Hematopoietic multipotent progenitor cell treated with erythropoietin and hydrocortisone succinate and interleukin-3 and kit ligand, for 8 days (in vitro differentiated cells): ENCODE measurements at places on chromosomes 4 and X.

GRCh38 chr4:13325744-13326143 lies 158.4 kb downstream of the RAB28 start:
- no peak for DNase-seq

GRCh38 chr4:121217351-121217750 lies 53.2 kb upstream of the TNIP3 start:
- DNase-seq: no peak

- no peak for DNase-seq
These were observed 5.6 kb downstream of the RHOH start for GRCh38 chr4:40202474-40202873.

GRCh38 chr4:173526027-173526482 lies 4.0 kb downstream of the HAND2 start:
- no peak for DNase-seq

DNA sequence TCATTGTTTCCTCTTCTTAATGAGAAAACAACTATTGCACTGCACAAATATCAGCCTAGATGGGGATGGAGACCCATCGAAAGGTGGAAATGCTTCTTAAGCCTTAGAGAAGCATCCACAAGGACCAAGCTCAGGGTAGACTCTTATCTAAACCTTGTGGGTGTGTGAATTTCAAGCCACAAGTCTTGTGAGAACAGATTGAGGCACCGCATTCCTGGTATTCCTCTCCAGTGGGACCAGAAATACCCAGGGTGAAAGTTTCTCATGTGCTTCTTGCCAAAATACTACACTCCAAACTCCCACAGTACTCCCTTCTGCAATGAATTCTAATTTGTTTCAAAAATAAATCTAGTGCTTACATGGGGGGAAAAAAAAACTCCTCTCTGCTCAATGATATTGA lies 375.6 kb downstream of the PDGFC start:
- no peak for DNase-seq

- DNase-seq: no peak
These were observed 49.8 kb downstream of the TECRL start for GRCh38 chr4:64359489-64359888.

DNA sequence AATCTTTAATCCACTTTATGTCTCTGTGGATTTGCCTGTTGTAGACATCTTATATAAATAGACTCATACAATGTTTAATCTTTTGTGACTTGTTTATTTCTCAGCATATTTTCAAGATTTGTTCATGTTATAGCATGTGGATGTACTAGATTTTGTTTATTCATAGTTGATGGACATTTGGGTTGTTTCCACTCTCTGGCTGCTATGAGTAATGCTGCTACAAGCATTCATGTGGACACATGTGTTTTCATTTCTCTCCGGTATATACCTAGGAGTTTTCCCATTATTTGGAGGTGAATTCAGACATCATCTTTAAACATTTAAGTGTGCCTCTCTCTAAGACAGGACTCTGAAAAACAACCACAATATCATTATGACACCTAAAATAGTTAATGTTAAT lies 2.3 kb downstream of the IKBKG start:
- DNase-seq: no peak

- no peak for DNase-seq
These were observed 1.9 kb downstream of the TLR7 start for GRCh38 chrX:12868747-12869146.

GRCh38 chr4:33649471-33649870 lies 2594.8 kb downstream of the ARAP2 start:
- no peak for DNase-seq

GRCh38 chrX:15816886-15817285 lies 26.6 kb downstream of the ZRSR2 start:
- peak; percentile 26 for DNase-seq

DNA sequence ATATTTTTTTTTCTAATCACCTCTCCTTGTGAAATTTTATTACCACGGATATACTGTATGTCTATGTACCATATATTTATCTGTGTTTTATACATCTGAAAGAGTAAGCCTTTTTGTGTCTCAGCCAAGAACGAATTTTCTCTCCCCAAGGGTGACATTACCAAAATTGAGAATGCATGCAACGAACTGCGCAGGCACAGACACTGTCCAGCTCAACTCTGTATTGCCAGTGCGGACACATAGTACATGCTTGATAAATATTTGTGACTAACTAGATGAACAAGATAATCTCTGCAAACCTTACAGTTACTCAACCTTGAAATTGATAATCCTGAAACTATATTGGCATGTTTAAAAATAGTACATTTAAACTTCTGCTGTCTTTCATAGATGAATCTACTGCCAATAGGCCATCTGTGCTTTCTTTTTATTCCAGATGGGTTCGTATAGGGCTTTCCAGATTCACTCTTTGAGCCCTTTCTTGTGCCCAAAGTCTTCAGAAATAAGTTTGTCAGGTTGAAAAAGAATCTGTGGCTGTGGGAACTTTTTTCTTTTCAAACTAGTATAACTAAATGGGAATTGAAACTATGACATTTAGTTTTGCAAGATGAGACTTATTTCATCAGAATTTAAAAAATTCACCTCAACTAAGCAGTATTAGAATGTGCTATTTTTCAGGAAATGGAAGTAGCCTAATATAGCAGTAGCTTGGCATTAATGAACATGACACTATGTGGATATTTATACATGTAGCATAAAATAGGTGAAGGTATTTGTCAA lies 38.9 kb downstream of the DTHD1 start:
- DNase-seq: no peak

- DNase-seq: no peak
These were observed 497.5 kb upstream of the IGFBP7 start for GRCh38 chr4:57607566-57608180.

- DNase-seq: no peak
These were observed 50.0 kb downstream of the SLC7A11 start for GRCh38 chr4:138192113-138192512.

DNA sequence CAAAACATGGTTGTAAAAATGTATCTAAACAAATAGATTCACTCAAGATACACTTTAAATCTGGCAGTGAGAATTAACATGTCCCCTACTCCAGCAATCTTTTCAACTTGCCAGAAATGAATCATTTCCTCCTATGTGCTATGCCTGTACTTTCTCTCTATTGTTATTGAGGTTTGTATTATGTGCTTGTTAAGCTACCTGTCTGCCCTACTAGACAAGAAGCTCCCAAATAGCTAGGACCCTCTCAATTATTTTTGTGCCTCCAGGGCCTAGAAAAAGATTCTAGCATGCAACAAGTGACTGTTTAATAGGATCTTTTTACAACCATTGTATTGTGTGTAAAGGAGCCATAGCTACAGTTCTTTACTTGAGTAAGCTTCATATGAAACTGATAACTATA lies 3.5 kb upstream of the SAP30 start:
- no peak for DNase-seq

DNA sequence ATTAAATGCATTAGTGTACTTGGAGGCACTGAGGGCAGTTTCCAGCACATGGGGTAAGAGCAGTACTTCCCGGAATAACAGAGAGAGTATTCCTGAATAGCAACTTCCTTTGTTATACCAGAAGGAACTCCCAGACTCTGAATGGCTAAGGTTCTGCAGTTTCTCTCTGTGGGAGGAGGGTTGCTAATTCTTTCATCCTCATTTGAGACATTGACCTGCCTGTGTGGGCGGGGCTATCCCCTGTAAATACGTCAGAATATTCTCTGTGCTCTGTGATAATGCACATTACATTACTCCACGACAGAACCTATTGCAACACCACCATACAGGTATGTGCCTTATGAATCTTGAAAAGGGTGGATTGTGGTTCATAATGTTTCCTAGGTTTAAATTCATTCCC lies 52.7 kb downstream of the SPINK2 start:
- no peak for DNase-seq

- DNase-seq: no peak
These were observed 50.5 kb upstream of the FAM9C start for GRCh38 chrX:13094828-13095341.

DNA sequence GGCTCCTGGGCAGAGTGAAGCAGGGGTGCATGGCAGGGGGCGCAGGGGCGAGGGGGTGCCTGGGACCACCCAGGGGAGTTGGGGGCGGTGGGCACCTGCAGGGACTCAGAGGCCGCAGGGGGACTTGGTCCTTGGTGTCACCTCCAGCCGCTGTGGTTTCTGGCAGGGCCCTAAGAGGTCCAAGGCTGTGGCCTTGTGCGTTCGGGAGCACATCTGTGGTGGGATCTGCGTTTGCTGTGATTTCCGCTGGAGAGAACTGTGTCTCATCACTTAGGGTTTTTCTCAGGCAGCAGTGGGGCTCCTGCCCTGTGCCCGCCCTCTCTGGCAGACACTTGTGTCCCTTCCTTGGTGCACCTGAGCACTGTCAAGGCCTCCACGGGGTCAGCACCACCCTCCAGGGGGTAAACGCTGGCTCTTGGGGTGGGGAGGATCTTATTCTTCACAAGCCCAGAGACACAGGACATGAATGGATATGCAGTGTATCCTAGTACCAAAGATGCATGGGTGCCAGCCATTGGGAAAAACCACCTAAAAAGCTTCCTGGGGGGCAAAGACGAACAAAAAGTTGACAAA lies 66.5 kb downstream of the ACOX3 start:
- DNase-seq: no peak

- no peak for DNase-seq
These were observed 9.2 kb upstream of the ABLIM2 start for GRCh38 chr4:8167815-8168214.

GRCh38 chrX:36609616-36610585 lies 398.3 kb upstream of the FAM47C start:
- DNase-seq: no peak

- DNase-seq: no peak
These were observed 2126.4 kb upstream of the TENM3 start for GRCh38 chr4:180116840-180117239.

GRCh38 chr4:186666750-186667149 lies 56.9 kb downstream of the FAT1 start:
- no peak for DNase-seq

GRCh38 chr4:159764343-159764952 lies 661.6 kb downstream of the RAPGEF2 start:
- DNase-seq: peak; percentile 64

DNA sequence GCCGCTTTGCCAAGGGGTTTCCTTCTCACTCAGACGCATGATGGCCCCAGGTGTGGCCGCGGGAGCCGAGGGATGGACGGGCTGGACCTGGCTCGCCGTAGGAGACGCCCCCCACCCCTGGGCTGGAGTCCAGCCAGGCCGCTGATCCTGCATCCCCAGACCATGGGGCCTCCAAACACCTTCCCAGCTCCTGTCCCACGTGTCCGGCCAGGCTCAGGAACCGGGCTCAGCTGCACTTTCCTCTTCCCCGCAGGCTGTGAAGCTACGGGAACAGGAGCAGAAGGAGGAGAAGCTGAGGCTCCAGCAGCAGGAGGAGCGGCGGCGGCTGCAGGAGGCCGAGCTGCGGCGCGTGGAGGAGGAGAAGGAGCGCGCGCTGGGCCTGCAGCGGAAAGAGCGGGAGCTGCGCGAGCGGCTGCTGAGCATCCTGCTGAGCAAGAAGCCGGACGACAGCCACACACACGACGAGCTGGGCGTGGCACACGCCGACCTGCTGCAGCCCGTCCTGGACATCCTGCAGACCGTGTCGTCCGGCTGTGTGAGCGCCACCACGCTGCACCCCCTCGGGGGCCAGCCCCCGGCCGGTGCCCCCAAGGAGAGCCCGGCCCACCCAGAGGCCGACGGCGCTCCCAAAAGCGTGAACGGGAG lies 9.1 kb downstream of the AKAP17A start:
- no peak for DNase-seq

- no peak for DNase-seq
These were observed 671 bp upstream of the FHIP1A start for GRCh38 chr4:151408380-151408629.
